ENCODE measurements at places on chromosomes 13 and 19.

DNA sequence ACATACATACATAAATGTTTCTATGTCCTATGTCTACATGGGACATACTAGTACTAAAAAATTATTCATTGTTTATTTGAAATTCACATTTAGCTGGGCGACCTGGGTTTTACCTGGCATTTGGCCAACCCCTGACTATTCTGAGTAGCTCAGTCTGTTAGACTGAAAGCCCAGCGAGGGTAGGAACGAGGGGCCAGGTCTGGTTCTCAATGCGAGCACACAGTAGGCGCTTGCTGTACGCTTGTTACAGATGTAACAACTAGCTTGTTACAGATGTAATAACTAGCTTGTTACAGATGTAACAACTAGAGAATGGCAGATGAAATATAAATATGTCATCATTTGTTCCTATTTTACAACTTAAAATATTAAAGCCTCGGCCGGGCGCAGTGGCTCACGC lies 920 bp upstream of the ANO8 start:
- DNase-seq, result no peak

DNA sequence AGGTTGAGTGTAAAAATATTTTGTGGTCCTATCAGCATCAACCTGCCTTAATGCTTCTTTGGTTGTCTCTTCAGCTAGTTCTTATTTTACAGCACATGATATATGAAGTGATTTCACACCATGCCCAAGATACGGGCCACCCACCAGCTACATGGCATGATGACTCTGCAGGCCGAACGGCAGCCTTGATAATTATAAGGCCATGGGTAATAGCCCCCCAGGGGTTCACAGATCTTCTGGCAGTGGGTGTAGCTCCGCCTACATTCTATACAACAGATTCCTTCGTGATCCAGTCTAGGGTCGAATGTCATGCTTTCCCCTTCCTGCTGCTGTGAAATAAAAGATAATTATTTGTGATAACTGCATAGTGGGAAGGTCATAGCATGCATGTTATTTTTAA lies 36.1 kb downstream of the CNMD start:
- no peak for DNase-seq

GRCh38 chr13:26436914-26437313 lies 120.6 kb upstream of the WASF3 start:
- DNase-seq, result no peak

DNA sequence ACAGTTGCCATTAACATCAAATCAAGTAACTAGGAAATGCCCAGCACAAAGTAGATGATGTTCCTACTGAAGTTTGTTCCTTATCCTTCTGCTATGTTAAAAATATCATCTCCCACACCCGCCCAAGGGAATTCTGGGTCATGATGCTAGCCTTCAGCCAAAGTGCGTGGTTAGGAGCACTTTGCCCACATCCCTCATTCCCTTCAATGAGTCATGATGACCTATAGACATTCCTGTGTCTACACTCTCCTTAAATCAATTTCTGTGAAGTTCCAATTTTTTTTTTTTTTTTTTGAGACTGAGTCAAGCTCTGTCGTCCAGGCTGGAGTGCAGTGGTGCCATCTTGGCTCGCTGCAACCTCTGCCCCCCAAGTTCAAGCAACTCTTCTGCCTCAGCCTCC lies 17.0 kb downstream of the RXFP2 start:
- no peak for DNase-seq

DNA sequence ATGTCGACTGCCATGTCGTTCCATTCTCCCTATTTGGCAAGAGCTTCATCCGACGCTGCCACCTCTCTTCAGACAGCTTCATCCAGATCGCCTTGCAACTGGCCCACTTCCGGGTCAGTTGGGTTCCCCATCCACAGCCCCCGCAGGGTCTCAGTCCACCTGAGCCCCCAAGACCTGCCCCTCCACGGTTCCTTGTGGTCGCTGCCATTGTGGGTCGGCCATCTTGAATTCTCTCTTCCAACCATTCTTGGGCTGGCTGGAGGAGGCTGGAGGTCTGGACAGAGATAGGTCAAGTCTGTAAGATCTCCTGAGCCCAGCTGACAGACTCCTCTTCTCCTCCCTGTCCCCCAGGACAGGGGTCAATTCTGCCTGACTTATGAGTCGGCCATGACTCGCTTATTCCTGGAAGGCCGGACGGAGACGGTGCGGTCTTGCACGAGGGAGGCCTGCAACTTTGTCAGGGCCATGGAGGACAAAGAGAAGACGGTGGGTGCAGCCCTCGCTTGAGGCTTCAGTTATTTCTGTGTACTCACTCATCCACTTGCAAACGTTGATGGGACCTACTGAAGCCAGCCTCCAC lies 19.5 kb downstream of the CPT1C start:
- DNase-seq, result no peak

DNA sequence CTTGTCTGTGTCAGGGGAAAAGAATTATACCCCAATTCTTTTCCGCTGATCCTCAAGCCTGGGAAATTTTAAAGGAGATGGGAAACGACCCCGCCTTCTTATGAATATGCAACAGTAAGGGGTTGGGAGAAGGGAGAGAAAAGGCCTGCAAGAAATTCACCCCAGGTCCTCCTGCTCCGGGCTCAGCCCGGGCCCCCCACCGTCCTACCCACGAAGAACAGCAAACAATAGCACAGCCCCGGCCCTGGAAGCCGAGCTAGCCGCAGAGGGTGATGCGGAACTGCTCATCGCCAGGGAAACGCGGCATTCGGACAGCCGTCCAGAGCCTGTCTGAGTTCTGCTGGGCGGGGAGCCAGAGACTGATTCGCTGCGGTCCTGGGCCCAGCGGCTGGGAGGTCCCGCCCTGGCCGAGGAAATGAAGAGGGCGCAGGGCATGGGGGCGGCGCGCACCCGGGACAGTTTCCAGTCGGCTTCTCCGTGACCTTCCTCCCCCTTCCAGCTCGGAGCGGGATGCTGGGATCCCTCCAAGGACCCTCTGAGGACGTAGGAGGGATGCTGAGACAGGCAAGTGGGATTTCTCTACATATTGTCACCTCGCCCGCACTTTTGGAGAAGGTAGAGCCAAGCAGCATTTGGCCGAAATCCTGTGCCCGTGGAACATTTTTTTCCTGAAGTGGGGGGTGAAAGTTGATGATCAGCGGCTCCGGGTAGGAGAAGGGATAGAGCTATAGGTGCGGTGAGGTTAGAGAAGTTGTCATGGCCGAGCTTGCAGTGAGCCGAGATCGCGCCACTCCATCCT lies 82.3 kb upstream of the C1QTNF9B start:
- peak; percentile 88 for DNase-seq

GRCh38 chr13:51919531-51919930 lies 57.8 kb downstream of the CCDC70 start:
- DNase-seq, result no peak

- no peak for DNase-seq
Observed at GRCh38 chr13:51814825-51815650, 11.1 kb upstream of the DHRS12 start.

DNA sequence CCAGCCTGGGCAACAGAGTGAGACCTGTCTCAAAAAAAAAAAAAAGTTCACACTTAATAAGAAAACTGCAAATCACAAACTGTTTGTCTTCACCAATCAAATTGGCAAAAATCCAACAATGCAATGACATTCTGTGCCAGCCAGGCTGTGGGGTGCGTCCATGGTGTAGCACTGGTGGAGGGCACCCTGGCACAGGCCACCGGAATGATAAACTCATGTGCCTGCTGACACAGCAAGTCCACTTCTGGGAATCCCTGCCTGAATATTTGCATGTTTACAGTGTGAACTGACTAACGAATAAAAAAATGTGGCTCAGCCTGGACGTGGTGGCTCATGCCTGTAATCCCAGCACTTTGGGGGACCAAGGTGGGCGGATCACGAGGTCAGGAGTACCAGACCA lies 1.6 kb upstream of the LRRC25 start:
- peak; percentile 86 for DNase-seq

DNA sequence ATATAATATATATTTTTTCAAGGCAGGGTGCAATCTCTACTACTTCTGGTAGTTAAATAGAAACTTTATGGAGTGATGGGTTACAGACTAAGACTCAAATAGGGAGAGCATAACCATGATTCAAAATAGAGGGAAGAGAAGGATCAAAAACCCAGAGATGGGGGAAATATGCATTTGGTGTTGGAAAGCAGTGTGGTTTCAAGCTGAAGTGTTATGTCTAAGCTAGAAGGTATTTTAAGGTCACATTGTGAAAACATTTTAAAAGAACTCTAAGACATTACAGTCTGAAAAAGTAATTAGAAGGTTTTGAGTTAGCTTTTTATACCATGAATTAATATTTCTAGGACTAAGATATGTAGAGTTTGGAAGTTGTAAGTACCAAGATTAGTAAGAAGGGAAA lies 2741.4 kb downstream of the PCDH9 start:
- DNase-seq, result no peak

- DNase-seq, result no peak
Observed at GRCh38 chr13:77458736-77459135, 76.8 kb upstream of the SCEL start.

DNA sequence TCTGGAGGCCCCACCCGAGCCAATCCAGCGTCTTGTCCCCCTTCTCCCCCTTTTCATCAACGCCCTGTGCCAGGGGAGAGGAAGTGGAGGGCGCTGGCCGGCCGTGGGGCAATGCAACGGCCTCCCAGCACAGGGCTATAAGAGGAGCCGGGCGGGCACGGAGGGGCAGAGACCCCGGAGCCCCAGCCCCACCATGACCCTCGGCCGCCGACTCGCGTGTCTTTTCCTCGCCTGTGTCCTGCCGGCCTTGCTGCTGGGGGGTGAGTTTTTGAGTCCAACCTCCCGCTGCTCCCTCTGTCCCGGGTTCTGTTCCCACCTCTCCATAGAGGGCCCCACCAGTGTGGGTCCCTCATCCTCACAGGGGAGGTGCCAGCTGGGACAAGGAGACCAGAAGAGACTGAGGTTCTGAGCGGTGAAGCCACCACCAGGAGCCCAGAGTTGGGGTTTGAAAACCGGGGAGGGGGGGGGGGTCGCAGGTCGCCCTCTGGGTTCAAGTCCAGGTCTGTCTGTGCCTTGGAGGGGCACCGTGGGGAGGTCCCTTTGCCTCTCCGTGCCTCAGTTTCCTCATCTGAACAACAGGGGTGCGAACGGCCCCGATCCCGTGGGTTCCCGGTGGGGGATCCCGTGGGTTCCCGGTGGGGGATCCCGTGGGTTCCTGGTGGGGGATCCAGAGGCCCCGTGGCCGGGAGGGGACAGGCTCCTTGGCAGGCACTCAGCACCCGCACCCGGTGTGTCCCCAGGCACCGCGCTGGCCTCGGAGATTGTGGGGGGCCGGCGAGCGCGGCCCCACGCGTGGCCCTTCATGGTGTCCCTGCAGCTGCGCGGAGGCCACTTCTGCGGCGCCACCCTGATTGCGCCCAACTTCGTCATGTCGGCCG lies at the start of gene ELANE:
TSS of gene ELANE (plus strand) at position 168 of the 878 bp plus-strand sequence. CDS start at position 194, 26 bp downstream.
- DNase-seq, result peak; percentile 79

- DNase-seq, result no peak
Observed at GRCh38 chr13:98923641-98924397, 54.0 kb downstream of the DOCK9 start.

- DNase-seq, result no peak
Observed at GRCh38 chr13:76048675-76049375, 412.7 kb downstream of the LMO7 start.

GRCh38 chr19:35069696-35070095 lies 28.2 kb downstream of the HPN start:
- no peak for DNase-seq

GRCh38 chr13:111519490-111520170 lies 199.2 kb downstream of the TEX29 start:
- peak; percentile 60 for DNase-seq

- DNase-seq, result no peak
Observed at GRCh38 chr13:94548382-94548781, 47.6 kb downstream of the TGDS start.

- DNase-seq, result no peak
Observed at GRCh38 chr13:27907121-27907787, 12.5 kb upstream of the PDX1 start.

GRCh38 chr13:66222926-66223325 lies 1007.2 kb downstream of the PCDH9 start:
- DNase-seq, result no peak

GRCh38 chr13:113617961-113618360 lies 33.4 kb downstream of the TFDP1 start:
- no peak for DNase-seq

GRCh38 chr19:41735071-41735600 lies 20.2 kb upstream of the CEACAM6 start:
- DNase-seq, result no peak

GRCh38 chr19:12723641-12724426 lies at the start of gene TNPO2:
Gene TNPO2 (minus strand): TSS chr19:12723932. CDS start chr19:12720977, 2,955 bp downstream.
- peak; percentile 89 for DNase-seq

- peak; percentile 77 for DNase-seq
Observed at GRCh38 chr19:37304190-37304883, 66.6 kb upstream of the ZNF527 start.
